ENCODE measurements at places on chromosomes 4 and X. TPM values are rescaled to one million over a fixed set of nuclear protein-coding genes. Genes with fewer than 3 reads are reported as not detected.

DNA sequence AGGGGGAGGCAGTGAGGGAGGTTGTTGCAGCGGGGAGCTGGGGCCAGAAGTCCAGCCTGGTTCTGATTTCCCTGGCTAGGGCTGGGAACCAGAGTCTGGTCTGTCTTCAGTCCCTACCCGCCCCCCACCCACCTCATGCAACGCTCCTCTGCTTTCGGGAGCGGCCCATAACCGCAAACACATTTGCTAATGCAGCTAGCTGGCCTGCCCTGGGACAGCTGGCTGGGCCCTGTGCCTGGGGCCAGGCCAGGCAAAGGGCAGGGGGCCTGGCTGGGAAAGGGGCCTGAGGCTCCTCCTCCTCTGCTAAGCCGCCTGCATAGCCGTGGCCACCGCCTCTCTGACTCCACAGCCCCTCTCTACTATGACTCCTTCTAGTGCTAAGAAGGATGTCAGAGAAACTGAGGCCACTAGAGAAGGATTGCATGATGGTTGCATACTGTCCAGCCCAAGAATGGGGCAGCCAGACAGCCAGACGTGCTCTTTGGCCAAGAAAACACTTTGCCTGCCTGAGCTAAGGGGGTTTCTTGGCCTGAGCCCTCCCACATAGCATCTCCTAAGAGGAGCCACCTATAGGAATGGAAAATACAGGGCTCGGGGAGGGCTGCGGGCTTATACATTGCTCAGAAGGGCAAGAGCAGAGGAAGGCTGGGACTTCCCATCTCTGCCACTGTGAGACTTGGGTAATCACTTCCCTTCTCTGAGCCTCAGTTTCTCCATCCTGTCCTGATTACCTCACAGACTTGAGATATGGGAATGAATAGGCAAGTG lies 76.9 kb downstream of the PJA1 start:
- no peak for DNase-seq

DNA sequence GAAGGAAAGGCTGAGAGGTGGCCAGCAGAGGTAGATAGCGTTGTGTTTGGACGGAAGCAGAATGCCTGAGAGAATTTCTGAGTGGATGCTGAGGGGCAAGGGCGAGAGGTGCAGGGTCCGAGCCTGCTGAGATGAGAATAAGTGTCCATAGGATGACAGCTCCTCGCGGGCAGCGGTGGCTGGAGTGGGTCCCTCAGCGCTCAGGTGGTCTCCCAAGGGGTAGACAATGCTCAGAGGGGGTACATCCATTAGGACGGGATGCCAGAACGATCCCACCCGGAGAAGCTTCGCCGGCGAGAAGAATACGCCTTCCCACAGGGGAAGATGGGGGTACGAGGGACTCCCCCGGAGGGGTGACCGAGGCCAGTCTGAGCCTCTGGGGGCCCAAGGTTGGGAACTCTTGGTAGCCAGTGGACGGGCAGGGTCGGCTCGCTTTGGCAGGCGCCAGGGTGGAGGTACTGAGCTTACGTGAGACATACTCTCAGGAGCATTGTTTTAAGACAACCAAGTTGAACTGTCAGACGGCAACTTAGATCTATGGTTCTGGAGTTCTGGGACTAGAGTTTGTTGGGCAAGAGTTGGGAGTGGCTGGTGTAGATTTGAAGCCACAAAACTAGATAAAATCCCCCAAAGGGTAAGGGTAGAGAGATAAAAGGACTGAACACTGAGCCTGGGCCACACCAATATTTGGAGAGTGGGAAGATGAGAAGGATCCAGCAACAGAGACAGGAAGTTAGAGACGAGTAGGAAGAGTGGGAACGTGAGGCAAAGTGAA lies 15.8 kb downstream of the BRCC3 start:
- no peak for DNase-seq

XKRX gene
- 0.39 TPM for total RNA-seq

DNA sequence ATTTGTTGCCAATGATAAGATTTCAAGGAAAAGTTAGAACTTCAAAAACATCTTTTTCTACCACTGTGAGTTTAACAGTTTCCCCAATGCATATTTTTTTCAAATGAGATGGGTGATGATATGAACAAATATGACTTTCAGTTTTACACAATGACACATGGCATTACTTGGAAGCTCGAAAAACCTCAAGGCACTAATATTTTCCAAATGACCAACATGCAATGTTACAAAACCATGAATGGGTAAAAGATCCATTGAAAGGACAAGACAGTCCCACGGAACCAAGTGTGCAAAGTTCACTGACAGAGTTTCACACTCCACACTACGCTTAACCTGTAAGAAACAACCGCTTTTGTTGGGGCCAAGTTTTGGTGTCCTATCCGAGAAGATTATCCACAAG lies 84.5 kb downstream of the CD99L2 start:
- DNase-seq, result no peak

PDLIM3 gene
- total RNA-seq, result 12.5 TPM

GRCh38 chrX:52420824-52421443 lies 52.1 kb downstream of the XAGE2 start:
- no peak for DNase-seq

DNA sequence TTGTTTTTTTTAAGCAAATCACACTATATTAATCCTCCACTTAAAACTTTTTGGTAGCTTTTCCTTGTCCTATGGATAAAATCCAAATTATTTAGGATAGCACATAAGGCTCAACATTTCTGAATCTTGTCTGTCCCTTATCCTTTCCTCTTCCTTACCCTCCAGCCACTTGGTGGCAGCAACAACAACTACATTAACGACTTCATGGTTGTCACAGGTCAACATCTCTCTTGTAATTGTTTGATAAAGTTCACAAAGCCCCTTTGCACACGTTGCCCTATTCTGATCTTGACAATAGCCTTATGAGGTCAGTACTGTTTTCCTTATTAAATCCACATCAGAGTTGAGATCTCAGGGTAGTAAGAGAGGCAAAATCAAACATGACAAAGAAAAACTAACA lies 269.0 kb upstream of the PABPC4L start:
- DNase-seq, result peak; percentile 53

PDCL2 gene
- not detected for total RNA-seq

- DNase-seq, result no peak
Measured at GRCh38 chr4:31045151-31045550, 325.0 kb downstream of the PCDH7 start.

DNA sequence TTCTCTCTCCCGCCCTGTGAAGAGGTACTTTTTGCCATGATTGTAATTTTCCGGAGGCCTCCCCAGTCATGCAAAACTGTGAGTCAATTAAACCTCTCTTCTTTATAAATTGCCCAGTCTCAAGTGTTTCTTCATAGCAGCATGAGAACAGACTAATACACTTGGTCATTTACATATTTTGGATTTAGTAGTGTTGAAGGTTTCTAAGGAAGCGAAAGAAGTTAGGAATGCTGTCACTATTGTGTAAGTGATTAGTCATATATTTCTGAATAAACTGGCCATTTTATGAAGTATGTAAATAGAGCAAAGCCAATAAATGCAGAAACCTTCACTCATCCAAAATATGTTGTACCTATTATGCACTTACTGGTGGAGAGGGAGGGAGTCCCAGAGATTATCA lies 34.4 kb upstream of the GK2 start:
- DNase-seq, result no peak

Measured in H4 (cell line).